ENCODE measurements at places on chromosomes 7 and 10. TPM values are rescaled to one million over a fixed set of nuclear protein-coding genes. Genes with fewer than 3 reads are reported as not detected.

- no peak for DNase-seq
These were observed 188.4 kb upstream of the C7orf33 start for GRCh38 chr7:148402159-148402558.

- no peak for DNase-seq
These were observed 67.6 kb downstream of the IDE start for GRCh38 chr10:92506336-92506735.

DNA sequence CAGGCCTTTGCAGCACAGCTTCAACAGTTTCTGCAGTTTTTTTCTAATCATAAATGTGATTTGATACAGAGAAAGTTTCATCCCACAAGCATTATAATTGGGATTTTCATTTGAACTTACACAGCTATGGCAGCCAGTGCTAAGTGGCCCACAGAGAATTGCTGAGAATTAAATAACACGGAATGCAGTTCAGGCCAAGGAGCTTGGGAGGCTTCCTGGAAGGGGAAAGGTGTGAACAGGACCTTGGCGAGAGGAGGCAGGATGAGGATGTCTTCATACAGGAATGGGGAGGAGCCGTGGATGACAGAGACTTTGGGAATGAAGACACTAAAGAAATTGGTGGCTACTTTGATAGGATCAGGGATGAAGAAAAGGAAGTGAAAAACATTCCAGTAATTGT lies 95.3 kb downstream of the ZNF22 start:
- DNase-seq = no peak

- DNase-seq = no peak
These were observed 337.0 kb downstream of the FRMD4A start for GRCh38 chr10:13993673-13994089.

GRCh38 chr10:125266966-125267365 lies 106.6 kb upstream of the CTBP2 start:
- no peak for DNase-seq

- no peak for DNase-seq
These were observed 82.4 kb downstream of the PHYHIPL start for GRCh38 chr10:59258890-59259289.

- no peak for DNase-seq
These were observed 18.9 kb downstream of the ANLN start for GRCh38 chr7:36408589-36408988.

DNA sequence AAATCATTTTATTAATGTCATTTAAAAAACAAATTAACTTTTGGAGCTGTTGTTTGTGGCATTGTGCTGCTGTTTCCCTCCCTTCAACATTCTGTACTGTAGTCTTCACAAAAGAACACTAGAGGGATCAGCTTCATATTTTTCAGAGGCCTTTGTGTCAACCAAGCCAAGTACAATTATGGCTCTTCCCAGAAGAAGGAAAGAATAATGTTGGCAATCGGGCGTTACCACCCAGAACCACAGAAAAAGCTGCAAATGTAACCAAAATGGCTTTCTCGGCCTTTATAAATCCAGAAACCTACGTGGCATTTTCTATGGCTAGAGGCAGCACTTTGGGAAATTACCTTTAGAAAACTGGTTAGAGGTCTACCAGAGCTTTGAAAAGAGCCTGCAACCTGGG lies 98.8 kb upstream of the COL1A2 start:
- no peak for DNase-seq

DNA sequence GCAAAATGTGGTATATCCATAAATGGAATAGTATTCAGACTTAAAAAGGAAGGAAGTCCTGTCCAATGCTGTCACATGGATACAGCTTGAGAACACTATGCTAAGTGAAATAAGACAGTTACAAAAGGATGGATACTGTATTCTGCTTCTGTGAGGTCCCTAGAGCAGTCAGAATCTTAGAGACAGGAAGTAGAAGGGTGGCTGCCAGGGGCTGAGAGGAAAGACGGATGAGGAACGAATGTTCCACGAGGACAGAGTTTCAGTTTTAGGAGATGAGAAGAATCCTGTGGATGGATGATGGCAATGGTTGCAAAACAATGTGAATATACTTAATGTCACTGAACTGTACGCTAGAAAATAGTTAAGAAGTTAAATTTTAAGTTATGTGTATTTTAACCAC lies 3.8 kb downstream of the PRKCQ start:
- DNase-seq = no peak

DNA sequence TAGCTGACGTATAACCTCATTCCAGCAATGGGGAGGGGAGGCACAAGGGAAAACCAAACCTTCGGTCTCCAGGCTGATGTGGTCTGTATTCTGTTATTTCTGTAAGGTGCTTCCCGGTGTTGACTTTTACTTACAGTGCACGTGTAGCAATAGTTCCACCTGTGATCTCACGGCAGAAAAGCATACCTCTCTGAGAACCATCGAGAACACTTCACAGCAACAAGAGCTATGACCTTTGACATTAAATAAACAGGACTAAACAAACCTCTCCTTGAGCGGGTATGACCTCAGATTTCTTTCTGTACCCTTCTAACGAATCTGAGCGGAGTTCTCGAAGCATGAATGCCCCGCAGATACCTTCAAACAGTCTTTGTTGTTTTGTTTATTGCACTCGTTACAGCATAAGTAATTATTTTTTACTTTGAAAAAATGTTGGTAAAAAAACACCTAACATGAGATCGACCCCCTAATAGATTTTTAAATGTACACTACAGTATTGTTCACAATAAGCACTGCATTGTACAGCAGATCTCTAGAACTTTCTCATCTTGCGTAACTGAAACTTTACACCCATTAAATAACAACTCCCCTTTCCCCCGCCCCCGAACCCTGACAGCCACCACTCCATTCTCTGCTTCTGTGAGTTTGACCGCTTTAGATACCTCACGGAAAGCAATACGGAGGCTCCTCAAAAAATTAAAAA lies 282.3 kb downstream of the GATA3 start:
- peak; percentile 18 for DNase-seq

- DNase-seq = no peak
These were observed 57.6 kb downstream of the MALSU1 start for GRCh38 chr7:23356726-23357125.

DNA sequence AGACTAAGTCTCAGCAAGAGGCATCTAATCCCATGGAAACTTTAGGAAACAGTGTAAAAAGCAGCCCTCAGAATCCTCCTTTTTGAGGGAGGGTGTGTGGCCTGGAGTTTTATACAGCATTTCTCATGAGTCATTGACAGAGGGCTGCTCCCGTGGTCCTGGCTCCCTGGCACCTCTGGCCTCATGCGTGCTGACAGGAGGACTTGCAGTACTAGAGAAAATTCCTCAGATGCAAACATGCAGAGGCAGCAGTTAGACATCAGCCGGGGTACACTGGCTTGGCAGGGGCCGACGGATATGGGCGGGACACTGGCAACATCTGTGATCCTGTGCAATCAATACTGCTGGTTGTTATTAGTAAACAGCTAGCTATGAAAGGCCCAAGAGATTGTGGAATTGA lies 925.1 kb upstream of the CELF2 start:
- DNase-seq = peak; percentile 9

DNA sequence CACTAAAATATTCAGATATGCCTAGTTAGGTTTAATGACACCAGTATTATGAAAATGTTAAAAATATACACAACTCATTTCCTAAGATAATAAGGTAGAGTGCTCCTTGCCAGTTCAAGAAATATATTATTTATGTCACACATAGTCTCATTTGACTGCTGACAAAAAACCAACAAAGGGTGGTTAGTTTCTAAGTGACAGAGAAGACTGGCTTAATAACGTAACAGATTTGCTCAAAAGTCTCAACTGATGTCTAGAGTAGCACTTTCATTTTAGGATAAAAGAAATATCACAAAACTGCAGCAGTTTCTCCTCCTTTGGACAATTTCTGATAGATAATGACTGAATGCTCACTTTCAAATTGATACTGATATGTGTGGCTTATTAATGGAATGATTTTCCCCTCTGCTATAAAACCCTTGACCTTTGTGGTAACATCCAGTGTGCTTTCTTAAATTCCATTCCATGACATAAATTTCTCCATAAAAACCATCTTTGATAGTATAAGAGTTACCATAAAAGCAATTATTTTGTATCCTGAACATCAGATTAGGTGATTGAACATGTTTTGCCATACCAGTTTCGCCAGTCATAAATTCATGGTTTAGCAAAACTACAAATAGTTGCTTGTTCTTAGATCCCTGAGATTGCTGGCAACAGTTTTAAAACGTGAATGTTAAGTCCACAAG lies 94.2 kb downstream of the NRBF2 start:
- DNase-seq = no peak

DNA sequence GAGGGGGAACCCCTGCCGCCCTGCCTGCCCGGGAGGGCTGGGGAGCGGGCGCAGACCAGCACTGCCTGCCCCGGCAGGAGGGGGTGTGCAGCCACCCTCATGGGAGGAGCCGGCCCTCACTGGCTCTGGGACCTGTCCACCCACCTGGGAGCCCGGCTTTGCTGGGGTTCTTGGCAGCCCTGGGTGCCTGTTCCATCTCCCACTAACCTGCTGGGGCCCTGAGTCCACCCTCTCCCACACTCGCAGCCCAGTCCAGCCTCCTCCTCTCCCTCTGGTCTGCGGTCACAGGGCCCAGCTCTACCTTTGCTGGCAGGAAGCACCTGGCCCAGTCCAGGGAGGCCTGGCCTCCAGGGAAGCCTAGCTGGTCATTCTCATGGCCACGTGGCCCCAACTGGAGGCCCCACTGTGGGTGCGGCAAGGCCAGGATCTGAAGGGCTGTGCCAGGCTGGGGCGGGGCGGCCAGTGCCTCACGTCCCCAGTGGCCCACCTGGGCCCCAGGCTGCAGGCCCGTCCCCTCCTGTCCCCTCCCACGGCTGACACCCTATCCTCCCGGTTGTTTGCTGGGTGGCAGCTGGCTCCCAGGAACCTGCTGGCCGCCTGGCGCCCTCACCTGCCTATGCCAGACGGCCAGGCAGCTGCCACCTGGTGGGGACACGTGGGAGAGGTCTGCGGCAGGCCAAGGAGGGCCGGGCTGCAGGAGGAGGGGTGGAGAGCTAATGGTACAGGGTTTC lies at the start of gene TMEM184A:
Gene TMEM184A, minus strand, starts transcription at position 393 of the 731 bp plus-strand sequence. CDS start 721 bp downstream, outside the sequence.
- no peak for DNase-seq

DNA sequence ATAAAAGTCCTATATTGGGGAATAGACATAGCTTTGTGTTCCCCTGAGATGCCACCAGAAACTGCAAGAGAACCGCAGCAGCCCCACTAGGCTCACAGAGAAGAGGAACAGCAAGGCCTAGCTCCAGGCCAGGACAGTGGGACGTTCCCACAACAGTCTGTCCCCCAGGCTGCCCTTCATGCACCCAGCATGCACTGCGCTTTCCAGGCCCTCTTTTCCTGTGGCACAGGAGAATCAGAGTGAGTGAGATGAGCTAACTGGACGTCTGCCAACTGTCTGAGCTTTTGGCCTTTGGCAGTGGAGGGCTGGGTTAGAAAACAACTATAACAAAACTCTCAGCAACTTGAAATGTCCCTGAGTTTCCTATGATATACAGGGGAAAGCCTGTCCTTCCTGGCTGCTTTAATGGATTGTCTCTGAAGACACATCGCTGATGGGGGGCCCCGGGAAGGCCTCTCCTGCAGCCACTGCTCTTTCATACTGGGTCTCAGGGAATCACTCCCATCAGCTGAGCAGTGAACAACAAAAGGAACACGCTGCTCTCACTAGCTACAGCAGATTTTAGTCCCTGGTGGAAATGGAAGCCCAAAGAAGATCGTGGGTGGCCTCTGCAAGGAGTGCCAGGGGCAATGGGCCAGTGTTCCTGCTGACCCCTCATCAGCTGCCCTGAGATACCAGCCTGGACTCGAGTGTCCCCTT lies 53.5 kb downstream of the PODXL start:
- DNase-seq = peak; percentile 39

DNA sequence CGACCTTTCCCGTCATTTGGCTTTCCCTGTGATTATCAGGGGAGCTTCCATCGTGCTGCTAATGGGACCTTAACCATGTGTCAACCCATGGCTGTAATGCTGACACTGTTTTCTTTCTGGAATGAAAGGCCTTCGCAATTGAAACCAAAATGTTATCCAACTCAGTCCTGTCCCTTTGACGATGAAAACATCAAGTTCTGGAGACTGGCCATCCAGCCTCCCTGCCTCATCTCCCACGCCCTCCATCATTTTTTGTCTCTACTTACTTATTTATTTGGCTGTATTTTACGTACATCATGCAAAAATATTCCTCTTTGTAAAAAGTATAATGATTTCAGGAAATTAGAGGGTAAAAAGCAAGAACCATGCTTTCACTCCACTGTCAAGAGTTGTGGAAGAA lies 69.8 kb downstream of the EGFR start:
- no peak for DNase-seq

Gene PCDH15
- 11.1 TPM for polyA plus RNA-seq

Gene RTKN2
- polyA plus RNA-seq = 11.6 TPM

Gene SMO
- polyA plus RNA-seq = 106 TPM

Gene DENND2A
- polyA plus RNA-seq = 35.4 TPM

Gene OR2A42
- polyA plus RNA-seq = 1.2 TPM

Gene POLR2J2
- 1.6 TPM for polyA plus RNA-seq

Gene CHST3
- 16.2 TPM for polyA plus RNA-seq

Gene TTYH3
- 142 TPM for polyA plus RNA-seq

Data from renal cortex interstitium (tissue), 15 donors.